ENCODE measurements at places on chromosomes 6 and 20.

DNA sequence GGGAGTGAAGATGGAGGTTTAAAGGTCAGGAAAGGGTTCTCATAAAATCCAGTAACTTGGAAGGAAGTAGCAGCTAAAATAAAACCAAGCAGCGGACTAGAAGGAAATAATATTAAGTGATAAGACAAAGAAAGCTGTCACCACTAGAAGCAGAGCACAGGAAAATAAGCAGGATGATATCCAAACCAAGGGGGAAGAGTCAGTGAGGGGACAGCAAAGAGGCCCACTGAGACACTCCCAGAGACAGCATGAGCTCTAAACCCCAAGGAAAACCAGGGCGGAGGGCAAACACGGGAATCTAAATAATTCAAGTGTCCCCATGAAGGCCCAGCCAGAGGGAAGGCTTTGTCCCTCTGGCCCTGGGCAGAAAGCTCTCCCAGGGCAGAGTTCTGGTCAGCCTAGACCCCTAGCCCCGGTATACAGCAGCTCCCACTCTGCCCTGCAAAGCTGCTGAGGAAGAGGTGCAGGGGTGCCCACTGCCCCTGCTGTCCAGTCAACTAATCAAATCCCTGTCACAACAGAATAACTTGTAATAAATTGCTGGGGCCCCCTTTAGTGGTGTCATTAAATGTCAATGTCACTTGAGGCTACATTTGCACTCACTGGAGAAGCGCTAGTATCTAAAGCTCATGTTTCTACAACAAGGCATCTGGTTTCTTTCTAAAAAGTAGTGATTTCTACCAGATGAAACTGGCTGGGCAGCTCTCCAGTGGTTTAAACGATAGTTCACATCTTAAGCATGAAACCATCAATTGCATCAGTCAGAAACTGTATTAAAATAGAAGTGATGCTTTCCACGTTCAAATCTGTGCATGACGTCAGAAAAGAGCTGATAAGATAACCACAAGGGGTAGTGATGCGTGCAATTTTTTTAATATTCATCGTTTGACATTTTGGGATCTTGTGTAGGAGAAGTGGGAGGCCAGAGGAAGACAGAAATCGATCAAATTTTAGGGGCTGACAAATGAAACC, 13.6 kb downstream of the PDE10A start:
- no peak for DNase-seq

DNA sequence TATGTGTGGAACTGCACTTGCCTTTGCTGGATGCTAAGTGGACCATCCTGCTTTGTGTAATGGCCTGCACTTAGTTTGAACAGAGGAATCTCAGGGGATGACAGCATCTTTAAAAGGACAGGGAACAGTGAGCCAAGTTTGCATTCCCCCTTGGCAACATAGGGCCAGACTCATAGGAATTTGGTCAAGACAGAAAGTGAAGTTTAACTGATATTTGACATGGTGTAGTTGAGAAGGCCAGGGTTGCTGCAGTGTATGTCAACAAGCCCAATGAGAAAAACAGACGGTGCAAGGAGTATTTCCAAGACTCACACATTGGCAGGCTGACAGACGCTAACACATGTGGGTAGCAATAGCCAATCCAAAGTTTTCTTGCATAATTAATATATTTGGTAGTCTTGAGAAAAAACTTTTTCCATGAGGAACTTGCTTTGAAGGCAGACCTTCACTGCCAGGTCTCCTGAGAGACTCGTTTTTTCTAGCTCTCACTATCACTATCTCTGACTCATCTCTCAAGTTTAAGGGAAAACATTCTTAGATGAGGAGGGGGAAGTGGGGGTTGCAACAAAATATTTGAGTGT, 213.8 kb downstream of the IBTK start:
- DNase-seq = no peak

DNA sequence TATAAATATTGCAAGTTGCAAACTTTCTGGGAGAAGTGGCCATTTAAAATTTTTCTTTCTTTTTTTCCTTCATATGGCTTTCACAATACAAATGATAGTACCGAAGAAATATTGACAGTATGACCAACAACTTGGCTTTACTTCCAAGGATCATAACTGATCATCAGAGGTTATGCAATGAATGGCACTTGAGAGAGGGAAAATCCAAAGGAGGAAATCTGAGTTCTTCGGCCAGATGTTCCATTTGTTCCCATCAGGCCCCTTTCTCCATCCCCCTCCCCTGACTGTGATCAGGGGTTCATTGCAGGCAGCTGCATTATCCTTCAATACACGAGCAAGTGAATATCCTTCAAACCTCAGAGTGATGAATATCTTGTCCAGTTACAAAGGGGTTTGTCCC, 130.0 kb upstream of the UST start:
- DNase-seq = no peak

GRCh38 chr20:58839474-58839874, 11.2 kb downstream of the GNAS-AS1 start:
- DNase-seq = no peak

GRCh38 chr6:23181356-23182110, 612.2 kb downstream of the HDGFL1 start:
- DNase-seq = no peak

GRCh38 chr6:102389994-102390393, 996.5 kb downstream of the GRIK2 start:
- no peak for DNase-seq

DNA sequence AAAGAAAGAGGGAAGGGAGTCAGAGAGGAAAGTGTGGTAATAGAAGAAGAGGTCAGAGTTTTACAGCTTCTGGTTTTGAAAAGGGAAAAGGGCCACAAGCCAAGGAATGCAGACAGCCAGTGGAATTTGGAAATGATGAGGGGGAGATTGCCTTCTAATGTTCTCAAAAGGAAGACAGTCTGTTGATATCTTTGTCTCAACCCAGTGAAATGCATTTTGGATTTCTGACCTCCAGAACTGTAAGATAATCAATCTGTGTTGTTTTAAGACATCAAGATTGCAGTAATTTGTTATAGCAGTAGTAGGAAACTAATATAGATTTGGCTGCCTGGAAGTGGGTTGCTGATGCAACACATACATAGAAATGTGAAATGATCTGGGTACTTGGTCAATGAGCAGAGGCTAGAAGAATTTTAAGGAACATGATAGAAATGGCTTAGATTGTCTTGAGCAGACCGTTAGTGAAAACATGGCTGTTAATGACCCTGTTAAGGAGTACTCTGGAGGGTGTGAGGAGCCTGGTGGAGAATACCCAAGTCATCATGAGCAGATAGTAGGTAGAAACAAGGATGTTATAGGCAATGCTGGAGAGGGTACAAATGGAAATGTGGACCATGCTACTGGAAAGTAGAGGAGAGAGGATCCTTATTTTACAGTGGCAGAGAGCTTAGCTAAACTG, 255.8 kb upstream of the RAB32 start:
- DNase-seq = no peak

GRCh38 chr20:54123587-54124180, 50.1 kb downstream of the CYP24A1 start:
- no peak for DNase-seq

GRCh38 chr20:4045741-4046140, 30.4 kb upstream of the RNF24 start:
- no peak for DNase-seq

DNA sequence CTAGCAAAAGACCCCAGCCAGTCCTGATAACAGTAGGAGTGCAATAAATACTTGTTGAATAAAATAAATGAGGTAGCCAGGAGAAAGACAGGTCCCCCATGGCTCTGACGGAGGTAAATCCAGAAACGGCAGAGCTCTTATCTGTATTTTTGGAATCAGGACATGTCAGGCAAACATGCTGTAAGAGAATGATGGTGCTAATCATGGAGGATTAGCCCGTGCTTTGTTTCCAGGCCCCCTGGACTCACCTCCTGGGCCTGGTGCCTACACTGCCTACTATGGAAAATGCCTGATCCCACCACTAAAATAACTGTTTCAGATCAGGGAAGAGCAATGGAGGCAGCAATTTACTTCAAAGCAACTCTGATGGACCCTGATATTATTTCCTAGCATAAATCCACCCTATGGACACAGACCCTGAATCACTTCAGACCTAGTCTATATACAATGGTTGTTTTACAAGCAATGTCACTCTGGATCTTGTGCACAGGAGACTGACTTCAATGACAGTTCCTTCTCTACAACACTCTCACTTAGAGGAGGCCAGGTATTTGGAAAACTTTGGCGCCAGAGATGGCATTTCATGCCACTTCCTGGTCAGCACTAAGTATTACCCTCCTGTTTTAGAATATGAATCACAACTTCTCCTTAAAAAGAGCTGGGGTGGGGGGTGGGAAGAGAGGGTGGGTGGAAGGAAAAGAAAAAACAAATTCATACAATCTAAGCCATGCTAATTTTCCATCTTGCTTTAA, 6.4 kb downstream of the MRPL14 start:
- no peak for DNase-seq

DNA sequence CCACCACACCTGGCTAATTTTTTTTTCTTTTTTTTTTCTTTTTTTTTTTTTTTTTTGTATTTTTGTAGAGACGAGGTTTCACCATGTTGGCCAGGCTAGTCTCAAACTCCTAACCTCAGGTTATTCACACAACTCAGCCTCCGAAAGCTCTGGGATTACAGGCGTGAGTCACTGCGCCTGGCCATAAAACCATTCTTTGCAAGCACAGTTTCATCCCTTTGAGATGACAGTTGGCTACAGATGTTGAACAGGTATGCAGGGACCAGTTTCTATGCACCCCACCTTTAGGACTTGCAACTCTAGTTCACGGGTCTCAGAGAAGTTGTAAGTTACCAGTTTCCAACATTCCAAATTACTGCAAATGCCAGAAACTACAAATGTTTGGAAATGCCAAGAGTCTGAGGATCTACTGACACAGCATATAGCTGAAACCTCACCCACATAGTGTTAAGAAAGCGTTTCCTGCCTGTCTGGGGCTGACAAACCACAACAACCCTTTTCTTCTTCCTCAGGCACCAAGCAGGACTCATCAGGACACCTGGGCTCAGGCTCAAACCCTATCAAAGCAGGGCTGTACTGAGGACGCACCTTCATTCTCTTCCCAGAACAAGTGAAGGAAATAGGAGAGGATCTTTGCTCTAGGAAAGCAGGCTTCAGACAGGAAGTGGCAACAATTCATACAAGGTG, 22.9 kb downstream of the ARHGAP18 start:
- DNase-seq = no peak

GRCh38 chr6:42260972-42261371, 43.3 kb upstream of the MRPS10 start:
- DNase-seq = no peak

GRCh38 chr6:144248003-144248402, 37.1 kb upstream of the UTRN start:
- DNase-seq = no peak

- no peak for DNase-seq
Measured at GRCh38 chr6:6503191-6503590, 85.3 kb upstream of the LY86 start.

GRCh38 chr6:151350442-151351145, 40.8 kb downstream of the ZBTB2 start:
- DNase-seq = no peak

- no peak for DNase-seq
Measured at GRCh38 chr20:64268174-64268573, 12.6 kb downstream of the PCMTD2 start.

DNA sequence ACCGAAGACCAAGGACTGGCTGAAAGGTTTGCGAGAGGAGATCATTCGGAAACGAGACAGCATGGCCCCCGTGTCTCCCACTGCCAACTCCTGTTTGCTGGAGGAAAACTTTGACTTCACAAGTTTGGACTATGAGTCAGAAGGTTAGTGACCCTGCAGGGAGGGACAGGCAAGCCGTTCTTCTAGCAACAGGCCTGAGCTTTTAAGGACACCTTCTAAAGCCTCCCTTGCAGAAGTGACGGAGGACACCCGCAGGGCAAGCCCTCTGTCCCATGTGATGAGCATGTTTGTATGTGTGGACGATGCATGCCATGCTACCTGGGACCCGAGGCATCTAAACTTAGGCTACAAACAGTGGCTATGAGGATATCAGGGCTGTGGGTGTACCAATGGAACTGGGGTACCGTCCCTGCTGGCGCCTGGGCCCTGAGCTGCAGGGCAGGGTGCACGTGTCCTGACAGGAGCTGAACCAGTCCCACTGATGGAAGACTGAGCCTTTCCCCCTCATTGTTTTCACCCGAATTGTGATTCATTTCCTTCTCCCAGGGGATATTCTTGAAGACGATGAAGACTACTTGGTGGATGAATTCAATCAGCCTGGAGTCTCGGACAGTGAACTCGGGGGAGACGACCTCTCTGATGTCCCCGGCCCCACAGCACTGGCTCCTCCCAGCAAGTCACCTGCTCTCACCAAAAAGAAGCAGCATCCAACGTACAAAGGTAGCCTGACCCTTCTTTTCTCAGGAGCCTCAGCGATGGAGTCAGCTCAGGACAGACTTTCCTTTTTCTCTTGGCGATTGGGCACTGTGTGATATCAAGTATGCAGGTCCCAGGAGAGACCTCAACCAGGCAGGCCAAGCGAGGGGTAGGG, 84.4 kb downstream of the SERAC1 start:
- no peak for DNase-seq

- no peak for DNase-seq
Measured at GRCh38 chr6:119312875-119313338, 36.7 kb downstream of the MAN1A1 start.

GRCh38 chr20:53208110-53208832, 236.1 kb downstream of the TSHZ2 start:
- DNase-seq = peak; percentile 4

DNA sequence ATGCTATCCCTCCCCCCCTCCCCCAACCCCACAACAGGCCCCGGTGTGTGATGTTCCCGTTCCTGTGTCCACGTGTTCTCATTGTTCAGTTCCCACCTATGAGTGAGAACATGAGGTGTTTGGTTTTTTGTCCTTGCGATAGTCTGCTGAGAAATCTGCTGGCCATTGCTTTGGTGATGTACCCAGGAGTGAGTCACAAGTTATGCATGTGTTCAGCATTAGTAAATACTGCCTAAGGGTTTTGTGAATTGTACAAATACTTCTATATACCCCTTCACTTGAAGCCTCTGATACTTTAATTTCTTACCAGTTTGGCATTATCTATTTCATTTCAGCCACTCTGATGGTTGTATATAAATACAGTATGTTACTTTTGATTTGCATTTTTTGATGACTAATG, 711.3 kb upstream of the GJE1 start:
- DNase-seq = no peak

DNA sequence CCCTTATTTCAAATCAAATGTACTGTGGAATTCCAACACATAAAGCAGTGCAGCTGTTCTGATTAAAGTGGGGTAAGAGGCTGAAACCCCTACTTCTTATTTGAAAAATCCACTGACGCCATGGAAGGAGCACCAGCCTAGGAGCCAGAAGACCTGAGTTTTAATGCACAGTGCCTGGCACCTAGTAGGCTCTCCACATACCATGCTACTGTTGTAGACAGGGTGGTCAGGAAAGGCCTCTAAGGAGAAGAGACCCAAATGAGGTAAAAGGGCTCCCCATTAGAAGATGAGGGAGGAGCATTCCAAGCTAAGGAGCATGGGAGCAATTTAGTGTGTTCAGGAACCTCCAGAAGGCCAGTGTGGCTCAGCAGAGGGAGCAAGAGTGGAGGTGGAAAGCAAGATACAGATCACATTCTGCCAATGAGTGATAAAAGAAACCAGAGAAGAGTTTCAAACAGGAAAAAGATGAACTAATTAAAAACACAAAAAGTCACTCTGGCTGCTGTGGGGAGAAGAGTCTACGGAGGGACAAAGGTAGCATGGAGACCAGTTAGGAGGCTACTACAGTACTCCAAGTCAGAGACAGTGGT, 11.8 kb upstream of the ZNF76 start:
- DNase-seq = no peak

All from stimulated activated CD8-positive, alpha-beta memory T cell treated with anti-CD3 and anti-CD28 coated beads, Interleukin-2, amount 100 ng/mL, for 48 hours (primary cell).